ENCODE measurements at places on chromosomes 1 and 21.

GRCh38 chr21:15272591-15272990, 207.8 kb upstream of the NRIP1 start:
- DNase-seq, result no peak

DNA sequence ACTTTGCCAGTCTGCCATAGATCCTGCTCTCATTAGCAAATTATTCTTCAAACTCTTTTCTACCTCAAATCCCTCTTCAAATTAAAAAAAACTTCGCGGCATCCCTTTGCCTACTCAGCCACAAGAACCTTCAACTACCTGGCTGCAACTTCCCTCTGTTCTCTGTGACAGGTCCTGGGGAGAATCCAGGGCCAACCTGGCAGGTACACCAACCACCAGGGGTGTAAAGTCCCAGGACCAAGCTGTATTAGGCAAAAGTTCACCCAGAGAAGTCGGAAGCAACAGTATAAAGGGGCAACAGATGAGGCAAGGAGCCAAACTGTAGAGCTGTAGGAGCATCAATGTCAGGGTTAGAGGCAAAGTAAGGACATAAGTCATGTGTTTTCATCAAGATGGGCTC, 18.3 kb upstream of the ITLN2 start:
- DNase-seq, result no peak

GRCh38 chr21:42143111-42143510, 72.0 kb downstream of the UMODL1 start:
- no peak for DNase-seq

GRCh38 chr1:217462666-217463065, 168.2 kb downstream of the GPATCH2 start:
- no peak for DNase-seq

DNA sequence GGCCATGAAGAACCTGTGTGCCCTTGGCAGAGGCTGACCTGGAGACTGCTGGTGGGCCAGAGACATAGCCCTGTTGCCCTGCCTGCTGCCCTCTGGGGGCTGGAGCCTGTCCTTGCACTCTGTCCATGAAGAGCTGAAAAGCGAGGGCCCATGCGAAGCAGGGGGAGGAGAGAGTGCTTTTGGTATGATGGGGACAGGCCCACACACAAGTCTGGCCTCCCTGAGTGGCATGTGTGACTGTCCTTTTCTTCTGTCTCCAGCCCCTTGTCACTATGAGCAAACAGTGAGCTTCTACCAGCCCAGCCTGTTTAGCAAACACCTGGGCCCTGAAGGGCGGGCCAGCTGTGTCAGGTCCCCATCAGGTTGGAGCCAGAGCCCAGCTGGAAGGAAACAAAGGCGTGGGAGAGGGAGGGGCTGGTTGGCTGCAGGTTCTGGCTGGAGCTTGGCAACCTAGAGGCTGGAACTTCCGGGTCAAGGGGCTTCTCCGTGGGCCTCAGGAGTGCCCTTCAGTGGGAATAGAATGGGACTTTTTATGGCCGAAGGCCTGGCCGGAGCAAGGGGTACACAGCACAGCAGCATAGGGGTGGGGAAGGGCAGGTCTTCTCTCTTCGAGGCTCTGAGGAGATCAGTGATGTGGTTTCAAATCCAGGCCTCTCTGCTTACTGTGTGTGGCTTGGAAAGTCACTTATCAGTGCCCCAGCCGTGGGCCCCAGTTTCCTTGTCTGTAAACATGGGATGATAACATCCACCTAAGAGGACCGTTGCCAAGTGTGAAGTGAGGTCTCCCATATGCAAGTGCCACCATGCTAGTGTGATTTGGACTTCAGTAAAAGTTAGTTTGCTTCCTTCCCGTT, 14.3 kb downstream of the QSOX1 start:
- DNase-seq, result no peak

DNA sequence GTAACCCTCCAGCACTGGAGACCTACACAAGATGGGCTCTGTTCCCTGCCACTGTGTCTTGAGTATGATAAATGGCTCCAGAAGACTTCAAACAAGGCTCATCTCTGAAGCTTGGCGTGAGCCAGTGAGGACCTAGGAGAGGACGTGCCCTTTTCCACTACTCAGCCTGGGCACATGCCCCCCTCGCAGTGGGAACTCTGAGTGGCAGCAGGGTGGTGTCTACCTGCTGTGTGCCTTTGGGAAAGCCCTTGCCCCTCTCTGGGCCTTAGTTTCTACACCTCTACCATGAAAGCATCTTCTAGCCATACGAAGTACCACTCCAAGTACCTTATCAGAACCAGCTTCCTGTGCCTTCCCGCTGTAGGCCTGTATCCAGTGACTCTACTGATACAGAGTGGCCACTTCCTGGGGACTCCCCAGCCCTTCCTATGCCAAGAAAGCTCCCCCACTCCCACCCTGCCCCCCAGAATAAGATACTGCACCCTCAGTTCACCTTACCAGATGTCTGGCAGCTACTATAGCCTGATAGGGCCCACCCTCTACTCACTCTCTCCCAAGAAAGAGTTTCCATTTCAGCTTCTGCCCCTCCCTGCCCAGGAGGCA, 3.1 kb upstream of the MOB3C start:
- no peak for DNase-seq

DNA sequence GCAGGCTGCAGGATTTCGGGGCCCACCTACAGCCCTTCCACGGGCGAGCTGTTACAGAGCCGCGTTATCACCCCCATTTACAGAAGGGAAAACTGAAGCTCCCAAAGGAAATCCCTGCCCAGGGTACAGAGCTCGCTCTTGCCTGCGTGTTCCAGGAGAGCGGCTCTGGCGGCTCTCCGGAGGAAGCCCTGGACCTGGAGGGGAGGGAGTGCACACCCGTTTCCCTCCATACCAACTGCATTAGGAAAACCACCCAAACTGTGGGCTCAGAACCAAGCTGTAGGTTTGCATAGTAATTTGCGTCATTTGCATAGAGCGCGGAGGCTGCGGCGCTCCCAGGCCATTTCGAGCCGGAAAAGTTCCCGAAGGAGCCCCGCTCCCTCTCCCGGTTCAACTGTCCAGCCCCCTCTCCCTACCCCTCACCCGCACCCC, 24.7 kb upstream of the ADGRB2 start:
- DNase-seq, result no peak

DNA sequence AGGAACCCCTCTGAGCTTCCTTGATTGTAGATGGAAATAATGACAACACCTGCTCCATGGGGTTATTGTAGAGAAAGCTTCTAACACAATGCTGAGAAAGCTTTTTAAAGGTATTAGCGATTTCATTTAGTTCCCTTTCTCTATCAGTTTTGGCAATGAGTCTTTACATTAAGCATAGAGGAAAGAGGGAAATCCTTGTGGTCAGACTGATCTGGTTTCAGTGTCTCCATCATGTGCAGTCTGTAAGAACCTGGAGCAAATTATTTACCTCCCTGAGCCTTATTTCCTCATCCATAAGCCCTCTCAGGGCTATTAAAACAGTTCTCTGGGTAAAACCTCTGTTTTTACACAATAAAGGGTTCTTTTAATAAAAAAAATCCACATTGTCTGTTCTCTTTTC, 87.5 kb downstream of the FGGY start:
- DNase-seq, result no peak

DNA sequence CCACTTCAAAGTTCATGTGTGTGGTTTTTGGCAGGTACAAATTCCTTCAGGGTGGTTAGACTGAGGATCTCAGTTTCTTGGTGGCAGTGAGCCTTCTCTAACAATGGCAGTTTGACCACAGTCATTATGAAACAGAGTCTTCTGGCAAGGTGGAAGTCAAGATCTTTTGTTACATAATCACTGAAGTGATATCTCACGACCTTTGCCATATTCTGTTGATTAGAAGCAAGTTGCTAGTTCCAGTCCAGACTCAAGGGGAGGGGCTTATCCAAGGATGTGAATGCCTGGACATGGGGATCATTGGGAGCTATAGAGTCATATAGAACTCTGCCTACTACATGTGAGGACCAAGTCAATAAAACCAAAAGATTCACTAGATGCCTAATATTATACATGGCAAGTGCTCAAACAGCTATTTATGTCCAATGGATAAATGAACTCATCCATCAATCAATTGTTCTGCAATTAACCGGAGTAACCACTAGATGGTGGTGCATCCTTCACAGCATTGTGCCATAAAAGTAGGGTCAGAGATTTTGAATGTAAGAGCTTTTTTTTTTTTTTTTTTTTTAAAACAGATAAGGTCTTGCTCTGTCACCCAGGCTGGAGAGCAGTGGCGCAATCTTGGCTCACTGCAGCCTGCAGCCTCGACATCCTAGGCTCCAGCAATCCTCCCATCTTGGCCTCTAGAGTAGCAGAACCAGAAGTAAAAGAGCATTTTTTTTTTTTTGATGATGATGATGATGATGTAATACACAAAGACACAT, 131.9 kb downstream of the CRB1 start:
- peak; percentile 1 for DNase-seq

DNA sequence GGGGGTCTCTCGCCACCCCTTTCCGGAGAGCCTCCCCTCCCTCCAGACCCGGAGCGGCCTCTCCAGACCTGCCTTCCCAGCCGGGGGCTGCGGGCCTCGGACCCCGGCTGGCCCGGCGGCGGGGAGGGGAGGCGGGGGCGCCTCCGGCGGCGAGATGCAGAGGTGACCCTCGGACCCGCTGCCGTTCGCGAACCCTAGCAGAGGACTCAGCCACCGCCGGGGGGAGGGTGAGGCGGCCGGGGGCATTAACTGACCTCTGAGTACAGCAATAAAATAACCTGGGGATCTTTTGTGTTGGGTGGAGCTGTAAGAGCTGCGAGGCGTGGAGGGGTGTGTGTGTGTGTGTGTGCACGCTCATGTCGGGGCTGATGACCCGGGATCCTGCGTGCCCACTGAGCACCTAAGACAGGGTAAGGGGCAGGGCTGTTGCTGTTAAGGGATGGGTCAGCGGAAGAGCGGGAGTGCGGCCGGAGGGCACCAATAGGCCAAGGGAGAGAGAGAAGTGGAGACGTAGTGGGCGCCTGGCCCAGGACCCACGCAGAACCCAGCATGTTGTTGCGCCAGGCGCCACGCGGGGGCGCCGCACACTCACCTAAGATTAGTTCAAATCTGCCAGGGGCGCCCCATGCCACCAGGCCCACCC, 6.3 kb downstream of the HAPLN2 start:
- peak; percentile 62 for DNase-seq

DNA sequence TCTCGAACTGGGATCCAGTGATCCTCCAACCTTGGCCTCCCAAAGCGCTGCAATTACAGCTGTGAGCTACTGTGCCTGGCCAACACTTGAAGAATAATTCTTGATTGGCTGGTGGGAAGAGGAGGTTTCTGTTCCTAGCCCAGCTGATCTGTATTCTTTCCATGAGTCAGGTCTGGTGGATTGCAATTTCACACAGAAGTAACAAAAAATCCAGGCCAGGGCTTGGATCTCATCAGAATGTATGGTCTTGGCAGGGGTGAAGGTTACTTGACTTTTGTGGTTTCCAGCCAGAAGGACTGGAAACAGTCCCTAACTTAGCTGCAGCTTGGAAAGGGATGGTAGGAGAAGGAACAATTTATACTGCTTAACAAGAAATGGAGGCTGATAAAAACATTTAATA, 5.1 kb upstream of the HP1BP3 start:
- DNase-seq, result no peak

GRCh38 chr1:19166066-19166465, 44.0 kb downstream of the UBR4 start:
- no peak for DNase-seq

GRCh38 chr1:53315456-53316423, 12.1 kb downstream of the LRP8 start:
- no peak for DNase-seq

DNA sequence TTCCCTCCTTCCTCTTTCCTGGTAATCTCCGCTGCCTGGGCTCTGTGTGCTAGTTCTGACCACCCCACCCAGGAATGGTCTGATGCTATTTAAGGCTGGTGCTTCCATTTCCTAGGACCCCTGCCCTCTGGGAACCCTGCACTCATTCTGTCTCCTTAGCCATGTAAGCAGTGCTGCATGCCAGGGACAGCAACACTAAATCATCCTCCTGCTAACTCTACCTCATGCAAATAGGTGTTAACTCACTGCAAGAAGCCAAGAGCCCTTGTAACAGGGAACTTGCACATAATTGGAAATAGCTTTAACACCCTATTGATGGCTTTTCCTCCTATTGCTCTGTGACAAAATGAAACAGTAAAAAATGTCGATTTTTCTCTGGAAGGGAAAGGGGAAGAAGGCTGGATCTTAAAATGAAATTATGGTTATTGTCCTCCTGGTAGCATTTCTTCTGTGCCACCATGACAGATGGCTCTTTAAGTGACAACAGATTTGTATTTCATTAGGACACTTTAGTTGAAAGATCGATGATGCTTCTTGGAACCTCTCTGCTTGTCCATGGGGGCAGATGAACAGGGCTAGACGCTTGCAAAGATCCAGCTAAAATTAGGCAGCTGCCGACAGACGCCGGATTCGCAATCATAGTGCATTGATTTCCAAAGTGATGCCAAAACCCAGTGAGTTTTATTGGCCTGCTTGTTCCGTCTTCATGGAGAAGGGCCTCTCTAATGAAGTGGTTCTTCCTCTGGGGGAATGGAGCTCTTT, 551.7 kb downstream of the MATN1 start:
- no peak for DNase-seq

DNA sequence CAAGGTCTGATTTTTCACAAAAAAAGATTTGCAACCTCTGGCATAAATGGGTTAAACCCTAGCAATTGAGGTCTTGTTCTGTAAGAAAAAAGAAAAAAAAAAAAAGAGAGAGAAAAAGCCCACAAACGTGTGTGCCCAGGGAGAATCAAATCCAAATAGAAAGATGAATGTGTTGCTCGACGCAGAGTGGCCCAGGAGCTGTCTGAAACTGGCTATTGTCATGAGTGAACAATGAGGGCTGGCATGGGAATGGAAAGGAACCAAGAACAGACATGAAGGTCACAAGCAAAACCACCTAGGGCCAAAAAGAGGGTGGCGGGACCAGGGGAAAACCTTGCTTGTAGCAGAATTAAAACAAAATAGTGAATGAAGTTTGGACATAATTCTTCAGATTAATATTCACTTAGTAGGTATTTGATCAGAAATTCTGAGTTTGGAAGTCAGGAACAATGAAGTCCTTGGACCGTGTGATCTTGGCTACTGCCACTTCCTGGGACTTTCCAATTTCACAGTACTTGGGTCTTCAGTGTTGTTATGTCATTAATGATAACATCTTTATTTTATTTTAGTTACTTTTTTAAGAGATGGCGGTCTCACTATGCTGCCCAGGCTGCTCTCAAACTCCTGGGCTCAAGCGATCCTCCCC, 3.1 kb downstream of the ENO1 start:
- DNase-seq, result no peak

- no peak for DNase-seq
These were observed 149.9 kb downstream of the OLFM3 start for GRCh38 chr1:101846820-101847219.

DNA sequence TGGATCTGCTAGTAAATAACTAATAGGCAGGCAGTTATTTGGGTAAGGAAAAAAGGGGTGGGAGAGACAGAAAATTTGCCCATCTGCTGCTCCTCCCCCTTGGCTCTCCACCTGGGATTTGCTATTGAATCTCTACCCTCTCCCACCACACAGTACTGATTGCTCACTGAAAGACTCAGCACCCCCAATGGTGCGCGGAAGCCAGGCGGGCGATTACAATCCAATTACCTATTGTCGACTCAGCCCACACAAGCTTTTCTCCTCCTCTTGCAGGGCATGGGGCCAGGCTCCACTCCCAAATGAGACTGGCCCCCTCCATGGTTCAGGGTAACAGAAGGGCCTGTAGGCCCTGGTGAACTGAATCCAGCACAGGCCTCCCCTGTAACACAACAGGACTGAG, 2.7 kb upstream of the HMGN2 start:
- no peak for DNase-seq

GRCh38 chr1:185062710-185063370, 17.5 kb downstream of the RNF2 start:
- DNase-seq, result no peak

GRCh38 chr21:42550817-42551216, 37.2 kb downstream of the SLC37A1 start:
- no peak for DNase-seq
